ENCODE measurements at places on chromosomes 16 and 17.

- no peak for DNase-seq
These were observed 66.8 kb downstream of the KPNA2 start for GRCh38 chr17:68102318-68102758.

DNA sequence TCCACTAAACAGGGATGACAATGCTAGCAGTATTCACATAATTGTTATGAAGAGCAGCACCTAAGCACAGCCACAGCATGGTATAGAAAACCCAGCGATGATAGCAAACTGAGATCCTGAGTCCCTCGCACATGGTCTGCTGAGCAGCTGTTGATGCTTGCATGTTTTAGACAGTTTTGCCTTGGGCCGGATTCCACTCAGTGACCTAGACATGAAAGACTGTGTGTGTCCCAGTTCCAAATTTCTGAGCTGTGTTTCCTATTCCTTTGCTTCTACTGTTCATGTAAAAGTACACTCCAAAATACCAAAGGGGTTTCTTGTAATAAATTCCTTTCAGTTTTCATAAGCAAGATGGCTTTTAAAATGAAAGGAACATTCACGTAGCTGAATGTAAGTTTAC is 30.8 kb upstream of the CMTR2 start:
- DNase-seq, result no peak

GRCh38 chr17:78289004-78289403 is 57.6 kb downstream of the TMEM235 start:
- no peak for DNase-seq

DNA sequence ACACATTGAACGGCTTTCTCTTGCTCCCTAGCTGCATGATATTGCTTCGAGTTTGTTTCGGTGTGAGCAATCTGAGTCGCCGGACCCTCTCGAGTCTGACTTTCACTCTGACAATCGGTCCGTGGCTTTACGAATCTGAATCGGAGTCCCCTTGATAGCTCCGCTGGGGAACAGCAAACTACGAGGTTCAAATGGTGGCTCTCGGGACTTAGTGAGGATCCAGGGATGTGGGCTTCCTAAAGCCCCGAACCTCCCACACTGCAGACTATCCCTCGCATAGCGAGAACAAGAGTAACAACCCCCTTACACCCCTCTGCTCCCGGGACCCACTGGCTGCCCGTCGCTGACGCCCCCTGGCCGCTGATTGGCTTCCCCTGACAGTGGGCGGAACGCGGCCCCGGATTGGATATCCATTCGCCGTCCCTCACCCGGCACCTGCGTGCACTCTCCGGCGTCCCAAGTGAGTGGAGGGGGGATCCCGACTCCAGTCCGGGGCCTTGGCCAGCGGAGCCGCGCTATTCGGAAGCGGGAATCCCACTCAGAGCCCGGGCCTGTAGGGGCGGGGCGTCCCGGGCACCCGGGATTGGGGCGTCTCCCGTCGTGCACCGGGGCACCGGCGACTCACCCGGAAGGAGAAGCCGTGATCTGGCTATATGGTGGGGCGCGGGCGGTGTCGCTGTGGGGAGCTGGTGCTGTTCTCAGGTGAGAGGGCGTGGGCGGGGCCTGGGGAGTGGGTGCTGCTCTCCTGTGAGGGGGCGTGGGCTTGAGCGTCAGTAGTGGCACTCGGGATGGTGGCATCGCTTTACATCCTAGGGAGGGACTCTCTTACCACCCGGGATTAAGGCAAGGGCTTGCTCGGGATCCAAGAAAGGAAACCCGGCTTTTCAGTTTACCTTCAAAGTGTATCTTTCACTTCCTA is at the start of gene SNX11:
Gene SNX11, plus strand, starts transcription at position 630 of the 919 bp plus-strand sequence. CDS start 4,278 bp downstream, outside the sequence.
- DNase-seq, result peak; percentile 77

DNA sequence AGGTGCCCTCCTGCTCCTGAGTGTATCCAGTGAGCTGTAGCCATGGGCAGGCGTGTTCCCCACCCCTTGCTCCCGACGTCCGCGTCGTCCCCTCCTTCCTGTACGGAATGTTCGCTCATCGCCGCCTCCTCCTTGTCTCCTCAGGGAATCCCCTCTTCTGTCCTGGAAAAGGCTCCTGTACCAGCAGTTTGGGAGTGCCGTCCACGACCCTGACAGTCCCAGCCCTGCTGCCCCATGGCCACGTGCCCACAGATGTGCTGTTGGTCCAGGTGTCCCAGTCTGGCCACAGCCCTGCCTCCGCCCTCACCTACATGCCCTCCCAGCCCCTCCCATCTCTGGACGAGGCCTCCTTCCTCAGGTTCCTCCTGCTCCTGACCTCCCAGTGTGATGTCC is 30.2 kb downstream of the OR1D5 start:
- DNase-seq, result no peak

Data from left renal pelvis (tissue), 4 donors.